Dermis microvascular lymphatic vessel endothelial cell (primary cell): ENCODE measurements at places on chromosomes 2 and 18. TPM values are rescaled to one million over a fixed set of nuclear protein-coding genes. Genes with fewer than 3 reads are reported as not detected.

The ERFE gene
- total RNA-seq = 0.13 TPM in 2 replicates

The PDCL3 gene
- 13.8 and 15.0 TPM in 2 replicates for total RNA-seq

The KLHL14 gene
- total RNA-seq = 0.39 and 1.4 TPM in 2 replicates

The SKA1 gene
- 2.9 and 10.3 TPM in 2 replicates for total RNA-seq

The SCN7A gene
- not detected in 2 replicates for total RNA-seq

The SFXN5 gene
- 10.1 and 16.7 TPM in 2 replicates for total RNA-seq

The TSN gene
- total RNA-seq = 88.8 and 91.5 TPM in 2 replicates

The TBR1 gene
- under 0.01 TPM in 2 replicates for total RNA-seq

The DUSP19 gene
- 2.1 and 2.4 TPM in 2 replicates for total RNA-seq

The CCDC148 gene
- 0.13 TPM in 2 replicates for total RNA-seq

The RUFY4 gene
- not detected in 2 replicates for total RNA-seq

The M1AP gene
- not detected in 2 replicates for total RNA-seq

The AMER3 gene
- total RNA-seq = not detected in 2 replicates

The TRIM54 gene
- 0.26 and 0.51 TPM in 2 replicates for total RNA-seq

The FBXO15 gene
- 0.13 TPM in 2 replicates for total RNA-seq

The ANKRD62 gene
- total RNA-seq = not detected in 2 replicates

The MROH2A gene
- total RNA-seq = not detected in 2 replicates

The SPC25 gene
- 1.4 and 4.0 TPM in 2 replicates for total RNA-seq

The LRRTM4 gene
- not detected in 2 replicates for total RNA-seq

The PPP1R1C gene
- total RNA-seq = 0.13 and 0.89 TPM in 2 replicates

The KCNG2 gene
- total RNA-seq = 0.26 and 2.4 TPM in 2 replicates

The GKN2 gene
- total RNA-seq = not detected in 2 replicates

The VWA3B gene
- total RNA-seq = 0.13 TPM in 1 of 2 replicates, not detected in the other

The EMX1 gene
- not detected in 2 replicates for total RNA-seq

The ZEB2 gene
- 0.51 TPM in 2 replicates for total RNA-seq

The RTP5 gene
- total RNA-seq = not detected in 2 replicates
